Putamen (tissue), 1 donor: ENCODE measurements at places on chromosomes 4 and X.

GRCh38 chr4:5757091-5757490, 46.1 kb downstream of the EVC start:
- DNase-seq, result no peak

- peak; percentile 91 for DNase-seq
These were observed at the start of gene TMEM33 for GRCh38 chr4:41934901-41935651. Gene TMEM33 (plus strand): TSS chr4:41935429. CDS start chr4:41935485, 56 bp downstream.

GRCh38 chr4:177155454-177155853, 154.2 kb upstream of the NEIL3 start:
- DNase-seq, result no peak

DNA sequence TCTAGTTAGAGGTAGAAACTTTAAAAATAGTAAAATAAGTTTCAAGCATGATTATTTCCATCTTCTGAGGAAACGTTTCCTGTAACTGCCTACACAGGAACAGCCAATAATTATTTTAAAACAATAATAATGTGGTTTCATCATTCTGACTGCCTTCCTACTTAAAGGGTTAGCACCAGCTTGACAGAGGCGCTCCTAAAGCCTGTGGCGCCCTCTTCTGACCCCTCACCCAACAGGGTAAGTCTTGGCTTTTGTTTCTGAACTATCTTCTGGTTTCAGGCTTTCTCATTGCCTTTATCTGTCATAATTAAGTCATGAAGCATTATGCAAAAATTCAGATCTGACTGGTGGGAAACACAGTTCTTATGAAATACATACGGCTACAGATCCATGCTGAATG, 96.7 kb downstream of the ITM2A start:
- DNase-seq, result peak; percentile 15
